ENCODE measurements at places on chromosomes 5 and 9.

DNA sequence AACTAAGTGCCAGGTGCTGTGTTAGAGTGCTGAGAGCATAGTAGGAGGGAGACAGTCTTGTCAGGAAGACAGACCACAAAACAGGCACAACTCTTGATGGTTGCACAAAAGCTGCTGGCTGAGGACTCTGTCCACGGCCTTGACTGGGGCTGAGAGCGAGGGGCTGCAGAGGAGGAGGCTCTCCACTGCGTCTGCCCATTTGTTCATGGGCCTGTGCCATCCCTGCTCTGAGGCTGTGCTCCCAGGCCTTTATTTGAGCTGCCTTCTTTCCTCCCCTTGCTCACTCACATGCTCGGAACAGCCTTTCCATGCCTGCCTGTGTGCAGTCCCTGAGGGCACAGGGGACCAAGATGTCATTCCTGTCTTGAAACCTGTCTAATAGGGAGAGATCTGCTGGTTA is 147.8 kb downstream of the CACNA1B start:
- DNase-seq = no peak

- no peak for DNase-seq
Observed at GRCh38 chr5:142977363-142978051, 207.3 kb downstream of the ARHGAP26 start.

DNA sequence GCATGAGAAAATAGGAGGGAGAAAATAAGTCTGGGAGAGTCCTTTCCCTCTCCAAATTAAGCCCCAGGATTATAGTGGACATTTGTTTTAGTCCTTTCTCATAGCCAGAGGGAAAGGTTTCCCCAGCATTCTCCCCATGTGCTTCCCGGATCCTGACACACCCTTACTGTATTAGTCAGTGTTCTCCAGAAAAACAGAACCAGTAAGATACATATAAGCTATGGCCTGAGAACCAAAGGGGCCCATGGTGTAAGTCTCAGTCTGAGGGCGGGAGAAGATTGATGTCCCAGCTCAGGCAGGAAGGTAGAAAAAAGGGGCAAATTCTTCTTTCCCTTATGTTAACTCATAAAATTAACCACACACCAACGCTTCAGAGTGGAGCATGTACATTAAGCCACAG is 25.6 kb upstream of the SPATA31D4 start:
- no peak for DNase-seq

- DNase-seq = peak; percentile 65
Observed at GRCh38 chr5:38551030-38552017, 5.1 kb downstream of the LIFR start.

GRCh38 chr9:92721548-92721947 is 43.1 kb downstream of the BICD2 start:
- DNase-seq = no peak

- DNase-seq = no peak
Observed at GRCh38 chr9:113403646-113404045, 2.6 kb upstream of the ALAD start.

DNA sequence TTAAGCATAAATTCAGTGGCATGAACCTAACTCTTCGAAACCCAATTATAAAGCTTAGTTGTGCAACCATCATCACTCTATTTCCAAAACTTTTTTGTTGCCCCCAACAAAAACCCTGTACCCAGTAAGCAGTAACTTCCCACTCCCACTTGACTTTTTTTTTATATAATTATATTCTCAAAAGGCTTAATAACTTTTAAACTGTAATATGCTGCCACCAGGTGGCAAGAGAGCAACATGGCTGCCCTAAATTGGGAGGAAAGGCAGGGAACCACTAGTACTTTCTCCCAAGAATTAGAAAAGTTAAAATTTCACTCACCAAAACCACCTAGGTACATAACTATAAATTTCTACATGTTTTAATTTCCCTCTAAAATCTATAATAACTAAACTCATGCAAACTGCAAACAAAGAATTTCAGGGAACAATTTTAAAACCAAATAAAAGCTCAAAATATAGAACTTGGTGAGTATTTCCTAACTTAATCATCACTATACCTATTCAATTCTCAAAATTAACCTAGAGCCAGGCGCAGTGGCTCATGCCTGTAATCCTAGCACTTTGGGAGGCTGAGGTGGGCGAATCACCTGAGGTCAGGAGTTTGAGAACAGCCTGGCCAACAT is 50.2 kb upstream of the RNF38 start:
- DNase-seq = peak; percentile 60

GRCh38 chr9:69016191-69017096 is 2.5 kb upstream of the PRKACG start:
- no peak for DNase-seq

- no peak for DNase-seq
Observed at GRCh38 chr5:63261695-63262094, 683.1 kb downstream of the LRRC70 start.

- DNase-seq = no peak
Observed at GRCh38 chr9:100364013-100364412, 11.3 kb upstream of the TEX10 start.

DNA sequence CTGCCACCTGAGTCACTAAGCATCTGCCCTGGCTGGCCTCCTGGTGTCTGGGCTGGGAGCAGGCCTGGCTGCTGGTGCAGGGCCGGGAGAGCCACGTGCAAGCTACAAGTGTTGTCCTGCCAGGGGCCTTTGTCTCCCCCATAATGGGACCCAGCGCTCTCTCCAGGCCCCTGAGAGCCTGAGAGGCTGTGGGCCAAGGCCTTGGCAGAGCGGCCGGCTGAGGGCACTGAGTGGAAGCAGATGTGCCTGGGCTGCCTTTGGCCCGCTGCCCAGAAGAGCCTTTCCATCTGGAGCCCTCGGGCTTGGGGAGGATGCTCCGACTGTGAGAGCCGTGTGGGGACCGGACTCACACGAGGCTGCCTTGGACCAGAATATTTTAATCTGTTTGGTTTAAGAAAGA is 185.5 kb downstream of the RGS3 start:
- no peak for DNase-seq

GRCh38 chr5:75089137-75089536 is 36.8 kb upstream of the GCNT4 start:
- DNase-seq = no peak

DNA sequence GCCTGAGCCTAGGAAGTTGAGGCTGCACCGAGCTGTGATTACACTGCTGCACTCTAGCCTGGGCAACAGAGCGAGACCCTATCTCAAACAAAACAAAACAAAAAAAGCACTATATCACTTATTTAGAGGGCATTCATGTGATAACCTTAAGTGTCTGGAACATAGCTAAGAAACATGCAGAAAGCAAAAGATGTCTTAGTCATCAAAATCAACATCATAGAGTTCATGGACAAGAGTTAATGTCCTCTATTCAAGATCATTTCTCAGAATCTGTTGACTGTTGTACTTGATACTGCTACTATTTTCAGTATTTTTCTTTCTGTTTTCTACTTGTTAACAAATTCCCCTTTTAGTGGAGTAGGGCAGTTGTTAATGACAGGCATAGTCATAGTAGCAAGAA is 25.4 kb downstream of the FSD1L start:
- DNase-seq = no peak

- no peak for DNase-seq
Observed at GRCh38 chr5:157597277-157597676, 21.7 kb upstream of the ADAM19 start.

- DNase-seq = no peak
Observed at GRCh38 chr5:80453366-80453765, 34.5 kb upstream of the FAM151B start.

DNA sequence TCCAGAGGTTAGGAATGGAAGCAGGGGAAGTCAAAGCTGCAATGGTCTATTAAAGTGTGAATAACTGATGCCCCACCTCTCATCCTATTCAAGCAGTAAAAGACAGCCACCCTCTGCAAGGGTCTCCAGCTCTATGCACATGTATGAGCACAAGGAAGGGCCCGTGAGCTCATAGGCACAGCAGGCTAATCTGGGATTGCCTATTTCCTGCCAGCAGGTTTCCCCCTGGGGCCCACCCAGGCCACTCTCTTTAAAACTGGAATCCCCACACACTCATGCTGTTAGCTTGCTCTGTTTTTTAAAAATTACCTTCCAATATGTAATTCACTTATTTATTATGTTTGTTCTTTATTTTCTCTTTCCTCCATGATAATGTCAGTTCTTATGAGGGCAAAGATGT is 48.7 kb upstream of the ZNF366 start:
- no peak for DNase-seq

DNA sequence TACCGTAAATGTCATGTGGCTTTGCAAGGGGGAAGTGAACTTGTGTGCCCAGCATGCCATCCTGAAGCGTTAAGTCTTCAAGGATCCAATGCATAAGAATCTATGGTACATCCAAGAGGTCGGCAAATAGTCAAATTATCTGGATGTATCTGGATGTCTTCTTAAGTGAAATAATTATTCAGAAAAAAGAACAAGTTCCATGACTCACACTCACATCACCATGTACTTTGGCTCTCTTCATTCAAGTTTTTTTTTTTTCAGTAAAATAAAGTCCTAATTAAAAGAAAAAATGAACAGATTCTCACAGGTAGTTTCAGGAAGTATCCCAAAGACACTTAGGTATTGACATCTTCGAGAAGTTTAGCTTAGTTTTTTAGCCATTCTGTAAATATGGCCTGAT is 62.7 kb upstream of the MEGF10 start:
- DNase-seq = no peak

GRCh38 chr9:69919461-69920061 is 98.9 kb downstream of the CFAP95 start:
- DNase-seq = peak; percentile 42

DNA sequence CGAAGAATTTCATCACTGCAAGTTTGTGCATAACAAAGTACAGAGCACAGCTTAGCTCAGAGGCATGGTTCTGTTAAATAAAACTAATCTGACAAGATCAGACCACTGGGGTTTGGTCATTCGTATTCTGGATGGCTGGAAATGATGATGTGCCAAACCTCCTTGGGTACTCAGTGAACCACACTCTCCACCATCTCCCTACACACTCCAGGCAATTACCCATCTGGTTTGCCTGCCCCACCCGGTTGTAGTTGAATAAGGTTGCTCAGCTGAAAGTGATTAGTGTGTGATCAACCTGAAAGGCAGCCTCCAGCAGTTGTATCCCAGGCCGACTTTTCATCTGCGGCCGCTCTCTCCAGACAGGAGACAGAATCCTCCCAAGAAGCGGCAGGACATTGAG is 371.4 kb downstream of the TLE1 start:
- no peak for DNase-seq

DNA sequence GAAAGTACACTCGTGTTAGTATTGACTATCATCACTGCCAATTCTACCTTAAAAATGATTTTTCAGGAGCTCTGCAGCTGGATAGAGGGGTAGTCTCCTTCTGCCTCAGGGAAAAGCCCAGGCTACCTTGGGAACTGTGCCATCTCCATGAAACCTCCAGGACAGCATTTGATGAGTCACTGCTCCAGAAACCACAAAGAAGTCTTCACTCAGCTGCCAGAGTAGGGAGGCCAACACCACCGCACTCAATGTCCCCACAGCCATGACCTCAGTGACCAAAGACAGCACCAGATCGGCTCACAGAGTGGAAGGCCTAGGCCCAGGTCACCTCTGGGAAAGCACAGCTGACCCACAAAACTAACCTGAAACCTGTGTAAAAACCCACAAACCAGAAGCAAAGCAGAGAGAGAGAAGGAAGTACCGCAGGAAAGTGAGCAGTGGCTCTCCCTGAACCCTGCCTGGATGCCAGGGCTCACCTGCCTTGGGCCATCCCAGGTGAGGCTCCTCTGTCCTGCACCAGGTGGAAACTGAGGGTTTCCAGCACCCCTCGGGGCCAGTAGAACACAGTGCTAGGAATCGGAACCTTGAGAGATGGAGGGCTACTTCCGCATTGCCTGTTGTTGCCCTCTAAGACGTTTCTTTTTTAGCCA is 30.0 kb downstream of the S1PR3 start:
- DNase-seq = peak; percentile 41

GRCh38 chr9:20984506-20984905 is 46.9 kb downstream of the HACD4 start:
- DNase-seq = no peak

DNA sequence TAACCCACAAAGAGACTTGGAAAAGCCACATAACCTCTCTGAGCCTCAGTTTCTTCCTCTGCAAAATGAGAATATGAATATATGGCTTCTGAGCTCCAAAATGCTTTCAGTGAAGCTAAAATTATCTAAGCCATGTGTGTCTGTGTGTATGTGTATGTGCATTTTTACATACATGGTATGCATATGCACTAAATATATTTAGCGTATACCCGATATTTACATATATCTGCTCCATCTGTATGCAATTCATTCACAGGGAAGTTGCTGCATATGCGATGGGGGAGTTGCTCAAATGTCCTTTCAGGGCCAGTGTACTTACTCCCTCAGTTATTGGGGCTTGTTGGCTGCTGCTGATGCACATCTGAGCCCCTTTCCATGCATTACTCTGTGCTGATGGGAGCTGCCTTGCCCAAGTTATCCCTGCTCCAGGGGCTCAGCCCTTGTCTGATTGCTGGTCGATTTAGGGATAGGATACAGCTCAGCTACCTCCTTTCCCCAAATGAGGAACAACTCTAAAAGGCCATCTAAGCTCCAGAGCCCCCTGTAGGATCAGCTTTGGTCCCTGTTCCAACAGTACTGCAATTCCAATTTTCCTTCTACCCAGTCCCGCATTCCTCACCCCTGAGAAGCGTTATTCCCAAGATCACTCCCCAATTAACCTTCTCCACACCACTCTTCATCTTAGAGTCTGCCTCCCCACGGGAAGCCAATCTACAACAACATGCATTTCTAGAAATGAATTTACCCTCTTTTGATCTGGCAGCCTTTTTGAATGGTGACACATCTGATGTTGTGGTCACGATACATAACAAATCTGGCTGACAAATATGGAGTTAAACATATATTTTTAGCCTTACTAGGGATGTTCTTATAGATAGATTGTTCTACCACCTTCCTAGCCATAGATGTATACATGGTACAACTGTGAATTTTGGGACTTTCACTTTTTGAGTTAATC is 15.9 kb downstream of the RHOBTB3 start:
- DNase-seq = no peak

GRCh38 chr9:3281399-3281798 is 244.4 kb downstream of the RFX3 start:
- DNase-seq = no peak

- no peak for DNase-seq
Observed at GRCh38 chr9:99430301-99430700, 208.2 kb downstream of the SEC61B start.

GRCh38 chr5:15737871-15738664 is 238.1 kb downstream of the FBXL7 start:
- no peak for DNase-seq

DNA sequence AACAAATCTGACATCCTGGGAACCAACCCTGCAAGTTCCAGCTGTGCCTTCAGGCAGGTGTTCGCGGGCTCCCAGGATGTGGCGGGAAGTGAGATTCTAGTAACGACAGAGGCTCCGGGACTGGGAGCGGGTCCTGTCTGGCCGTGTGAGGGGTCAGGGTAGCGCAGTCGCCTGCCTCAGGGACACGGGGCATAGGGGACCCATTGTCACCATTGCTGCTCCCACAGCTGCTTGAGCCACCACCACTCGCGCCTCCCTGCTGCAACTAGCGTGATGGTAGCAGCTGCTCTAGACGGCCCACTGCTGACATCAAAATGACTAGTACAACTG is 468.5 kb downstream of the CDH9 start:
- no peak for DNase-seq

- no peak for DNase-seq
Observed at GRCh38 chr5:2006971-2007291, 124.2 kb upstream of the IRX4 start.
